Cerebellar nuclear complex (tissue), 1 donor: ENCODE measurements at places on chromosomes 3 and 15.

GRCh38 chr3:3675801-3676200, 123.4 kb upstream of the LRRN1 start:
- no peak for DNase-seq

- DNase-seq, result no peak
These were observed 117.5 kb downstream of the TPRG1 start for GRCh38 chr3:189289251-189289650.

DNA sequence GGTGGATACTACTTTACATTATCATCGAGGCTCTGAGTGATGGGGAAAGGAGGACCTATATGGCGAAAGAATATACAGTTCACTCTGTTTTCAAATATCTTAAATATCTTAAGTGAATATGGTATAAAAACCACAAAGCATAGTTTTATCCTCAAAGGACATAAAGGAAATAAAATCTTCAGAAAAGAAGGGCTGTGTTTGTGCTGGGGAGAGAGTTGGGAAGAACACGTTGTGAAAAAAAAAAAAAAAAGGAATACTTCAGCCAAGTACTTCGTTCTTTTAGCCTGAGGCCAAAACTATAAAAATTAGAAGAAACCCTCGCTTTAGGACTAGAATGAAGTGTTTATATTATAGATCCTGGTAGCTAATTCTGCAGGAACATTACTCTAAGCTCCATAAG, 10.2 kb upstream of the TMEM212 start:
- no peak for DNase-seq

- no peak for DNase-seq
These were observed 228.5 kb downstream of the NTRK3 start for GRCh38 chr15:88028024-88028423.

- no peak for DNase-seq
These were observed 318.6 kb upstream of the LRRFIP2 start for GRCh38 chr3:37492977-37493471.

- no peak for DNase-seq
These were observed 1.9 kb upstream of the UBR1 start for GRCh38 chr15:43107751-43108150.

DNA sequence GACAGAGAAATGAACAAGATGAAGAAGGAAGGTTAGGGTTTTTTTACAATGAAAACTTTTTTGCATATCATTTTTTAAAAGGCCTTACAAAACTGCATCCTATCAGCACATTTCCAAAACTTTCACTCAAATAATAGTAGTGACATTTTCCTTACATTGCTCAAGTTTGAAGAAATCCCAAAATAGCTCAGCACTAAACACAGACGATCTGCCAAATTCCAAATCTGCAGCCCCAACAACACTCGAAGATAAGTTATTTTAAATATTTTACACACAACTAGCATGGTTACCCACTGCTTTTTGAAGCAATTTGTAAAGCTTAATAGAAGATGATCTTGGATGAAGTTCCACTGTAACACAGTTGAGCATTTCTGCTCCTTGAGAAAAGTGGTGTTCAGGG, 535.6 kb upstream of the ALCAM start:
- DNase-seq, result no peak

DNA sequence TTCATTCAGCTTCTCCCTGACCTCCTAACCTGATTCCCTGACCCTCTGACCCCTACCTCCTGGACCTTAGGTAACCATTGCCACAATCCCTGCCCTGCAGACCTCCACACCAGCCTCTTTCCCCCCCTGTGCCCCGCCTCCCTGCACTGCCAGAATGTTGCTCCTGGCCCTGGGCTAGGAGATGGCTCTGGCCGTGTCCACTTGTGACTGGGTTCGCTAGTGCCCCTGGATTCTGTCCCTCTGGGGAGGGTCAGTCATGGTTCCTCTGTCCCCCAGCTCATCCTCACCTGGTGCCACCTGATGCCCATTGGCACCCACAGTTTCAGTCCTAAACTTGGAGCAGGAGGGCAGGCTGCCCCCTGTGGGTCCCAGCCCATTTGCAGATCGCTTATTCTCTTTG, 56.2 kb upstream of the PRR23E start:
- no peak for DNase-seq

DNA sequence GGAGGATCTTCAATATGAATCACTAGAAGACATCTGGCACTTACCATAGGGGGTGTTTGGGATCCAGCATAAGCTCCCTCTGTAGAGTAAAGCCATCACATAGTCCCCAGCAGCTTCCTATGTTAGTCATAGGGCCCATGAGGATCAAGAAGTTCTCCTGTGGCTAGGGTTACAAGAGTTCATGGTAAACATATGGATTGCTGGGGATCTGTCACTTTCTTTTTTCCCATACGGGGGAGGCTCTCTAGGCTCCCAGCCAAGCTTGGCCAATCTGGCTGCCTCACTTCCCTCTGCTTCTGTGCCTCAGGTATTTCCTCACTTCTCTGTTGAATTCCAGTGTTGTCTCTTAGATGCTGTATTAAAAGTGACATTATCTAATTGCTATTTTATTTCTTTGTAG, 597.9 kb downstream of the PDCD6IP start:
- DNase-seq, result no peak

GRCh38 chr3:66625505-66626216, 124.8 kb upstream of the LRIG1 start:
- DNase-seq, result no peak
